NCI-H2171 treated with DMSO at 0.1 percent for 48 hours (cell line): ENCODE measurements at places on chromosomes 12 and 14.

- DNase-seq: no peak
These were observed 1325.7 kb downstream of the SLC16A7 start for GRCh38 chr12:60921541-60921940.

DNA sequence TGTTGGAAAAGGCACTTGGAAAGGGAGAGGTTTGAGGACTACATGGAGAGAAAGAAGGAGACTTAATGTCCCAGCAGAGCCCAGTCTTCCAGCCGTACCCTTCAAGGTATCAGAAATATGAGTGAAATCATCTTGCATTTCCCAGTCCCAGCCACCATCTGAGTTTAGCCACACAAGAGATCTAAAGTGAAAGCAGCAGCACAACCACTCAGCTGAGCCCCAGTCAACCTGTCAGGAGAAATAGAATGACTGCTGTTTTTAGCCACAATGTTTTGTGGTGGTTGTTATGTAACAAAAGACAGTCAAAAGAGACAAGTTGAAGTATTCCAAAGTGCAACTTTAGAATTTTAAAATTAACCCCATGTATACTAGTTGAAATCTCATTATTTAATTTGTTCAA lies 28.0 kb downstream of the DERA start:
- DNase-seq: no peak

GRCh38 chr12:119157528-119157927 lies 21.2 kb upstream of the HSPB8 start:
- peak; percentile 77 for DNase-seq

DNA sequence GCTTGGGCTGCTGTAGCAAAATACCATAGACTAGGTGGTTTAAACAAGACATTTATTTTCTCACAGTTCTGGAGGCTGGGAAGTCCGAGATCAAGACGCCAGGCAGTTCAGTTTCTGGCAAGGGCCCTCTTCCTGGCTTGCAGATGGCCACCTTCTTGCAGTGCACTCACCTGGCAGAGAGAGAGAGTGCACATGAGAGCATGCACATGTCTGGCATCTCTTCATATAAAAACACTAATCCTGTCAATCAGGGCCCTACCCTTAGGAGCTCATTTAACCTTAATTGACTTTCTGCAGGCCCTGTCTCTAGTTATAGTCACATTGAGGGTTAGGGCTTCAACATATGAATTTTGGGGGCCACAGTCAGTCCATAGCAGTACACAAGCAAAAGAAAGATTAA lies 12.4 kb upstream of the EVL start:
- peak; percentile 15 for DNase-seq

- DNase-seq: no peak
These were observed 72.7 kb upstream of the FUT8 start for GRCh38 chr14:65339866-65340265.

GRCh38 chr14:42469637-42470426 lies 863.2 kb downstream of the LRFN5 start:
- no peak for DNase-seq

- no peak for DNase-seq
These were observed 17.4 kb upstream of the ZDHHC17 start for GRCh38 chr12:76746516-76746915.

DNA sequence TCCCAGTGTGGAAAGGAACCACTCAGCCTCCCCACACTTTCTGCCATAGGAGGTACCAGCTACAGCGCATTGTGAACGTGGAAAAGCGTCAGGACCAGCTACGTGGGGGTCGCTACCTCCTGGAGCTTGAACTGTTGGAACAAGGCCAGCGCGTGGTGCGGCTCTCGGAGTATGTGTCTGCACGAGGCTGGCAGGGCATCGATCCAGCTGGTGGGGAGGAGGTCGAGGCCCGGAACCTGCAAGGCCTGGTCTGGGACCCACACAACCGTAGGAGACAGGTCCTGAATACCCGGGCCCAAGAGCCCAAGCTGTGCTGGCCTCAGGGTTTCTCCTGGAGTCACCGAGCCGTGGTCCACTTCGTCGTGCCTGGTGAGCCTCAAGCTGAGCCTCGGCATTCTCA lies 96.8 kb downstream of the B4GALNT3 start:
- no peak for DNase-seq
